Lower leg skin (tissue), 4 donors: ENCODE measurements at places on chromosomes 3 and 15. TPM values are rescaled to one million over a fixed set of nuclear protein-coding genes. Genes with fewer than 3 reads are reported as not detected.

- no peak for DNase-seq
Measured at GRCh38 chr3:57354768-57355167, 62.3 kb upstream of the ASB14 start.

GRCh38 chr3:149417174-149417573 lies 39.7 kb upstream of the TM4SF1 start:
- DNase-seq, result no peak

GRCh38 chr3:80087767-80088166 lies 320.0 kb upstream of the ROBO1 start:
- DNase-seq, result no peak

- no peak for DNase-seq
Measured at GRCh38 chr3:37455181-37455580, 280.8 kb upstream of the LRRFIP2 start.

DNA sequence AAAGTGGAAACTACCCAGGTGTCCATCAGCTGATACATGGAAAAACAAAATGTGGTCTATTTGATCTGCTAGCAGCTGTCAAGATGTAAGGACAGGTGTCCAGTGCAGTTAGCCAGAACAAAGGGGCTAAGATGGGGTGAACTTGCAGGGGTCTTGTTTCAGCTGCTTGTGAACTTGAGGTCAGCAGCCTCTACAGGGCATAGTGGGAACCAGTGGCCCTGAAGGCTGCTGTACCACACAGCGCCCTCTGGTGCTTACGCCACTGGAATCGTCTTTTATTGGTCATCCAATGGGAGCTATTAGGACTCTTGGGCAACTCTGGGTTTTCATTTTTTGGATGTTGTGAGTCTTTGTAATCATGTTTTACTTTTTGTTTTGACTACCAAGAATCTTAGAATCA lies 62.2 kb upstream of the CTSH start:
- DNase-seq, result peak; percentile 55

GRCh38 chr15:72827226-72827625 lies 43.7 kb upstream of the ADPGK start:
- DNase-seq, result peak; percentile 8

GRCh38 chr15:25846377-25846776 lies 16.8 kb downstream of the ATP10A start:
- no peak for DNase-seq

- no peak for DNase-seq
Measured at GRCh38 chr3:191296041-191296541, 33.1 kb upstream of the CCDC50 start.

DNA sequence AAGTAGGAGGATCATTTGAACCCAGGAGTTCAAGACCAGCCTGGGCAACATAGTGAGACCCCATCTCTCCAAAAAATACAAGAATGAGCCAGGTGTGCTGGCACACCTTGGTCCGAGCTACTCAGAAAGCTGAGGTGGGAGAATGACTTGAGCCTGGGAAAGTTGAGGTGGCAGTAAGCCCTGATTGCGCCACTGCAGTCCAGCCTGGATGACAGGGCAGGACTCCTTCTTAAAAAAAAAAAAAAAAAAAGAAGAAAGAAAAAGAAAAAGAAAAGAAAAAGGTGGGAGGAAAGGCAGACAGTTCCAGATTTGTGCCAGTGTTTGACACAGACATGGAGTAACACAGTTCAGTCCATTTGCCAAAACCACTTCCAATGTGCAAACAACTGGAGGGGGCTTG lies 75.7 kb downstream of the ATP10A start:
- no peak for DNase-seq

- DNase-seq, result no peak
Measured at GRCh38 chr3:183513046-183513706, 42.3 kb downstream of the KLHL6 start.

DNA sequence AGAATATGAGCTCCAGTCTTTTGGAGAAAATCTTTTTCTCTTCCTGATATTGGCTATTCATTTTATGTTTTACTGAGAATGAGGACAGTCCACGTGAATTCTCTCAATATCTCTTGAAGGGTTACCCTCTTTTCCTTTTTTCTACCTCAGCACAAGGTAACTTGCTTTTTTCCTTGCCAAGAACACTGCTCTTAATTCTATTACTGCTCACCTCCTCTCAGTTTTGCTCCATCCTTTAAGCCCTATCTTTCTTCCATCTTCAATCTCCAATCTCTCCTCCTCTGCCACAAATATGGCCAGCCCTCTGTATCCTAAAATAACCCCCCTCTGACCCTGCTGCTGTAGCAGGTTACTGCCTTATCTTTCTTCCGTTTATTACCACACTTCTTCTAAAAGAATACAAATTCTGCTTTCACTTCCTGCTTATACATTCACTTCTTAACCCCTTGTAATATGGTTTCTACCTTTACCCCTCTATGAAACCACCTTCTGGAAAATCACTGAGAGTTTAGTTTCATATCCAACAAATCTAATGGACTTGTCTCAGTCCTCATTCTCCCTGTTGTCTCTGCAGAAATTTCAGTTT lies 89.0 kb downstream of the NFKBIZ start:
- no peak for DNase-seq

DNA sequence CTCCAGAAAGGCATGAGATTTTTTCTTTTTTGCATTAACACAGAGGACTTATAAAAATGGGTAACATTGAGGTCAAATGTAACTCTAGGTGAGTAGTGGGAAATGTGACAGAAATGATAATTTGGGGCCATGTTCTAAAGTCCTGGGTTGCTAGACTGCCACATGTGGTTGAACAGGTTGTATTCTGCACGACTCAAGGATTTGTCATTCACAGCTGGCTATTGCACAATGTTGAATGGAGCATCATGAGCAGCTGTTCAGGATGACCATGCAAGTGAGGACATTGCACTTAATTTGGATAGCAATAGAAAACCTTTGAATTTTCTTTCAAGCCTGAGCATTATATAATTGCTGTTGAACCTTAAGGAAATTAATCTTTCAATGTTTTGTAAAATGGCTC lies 396.6 kb downstream of the NAALADL2 start:
- no peak for DNase-seq

- DNase-seq, result no peak
Measured at GRCh38 chr3:184081116-184081830, 15.6 kb upstream of the HTR3E start.

DNA sequence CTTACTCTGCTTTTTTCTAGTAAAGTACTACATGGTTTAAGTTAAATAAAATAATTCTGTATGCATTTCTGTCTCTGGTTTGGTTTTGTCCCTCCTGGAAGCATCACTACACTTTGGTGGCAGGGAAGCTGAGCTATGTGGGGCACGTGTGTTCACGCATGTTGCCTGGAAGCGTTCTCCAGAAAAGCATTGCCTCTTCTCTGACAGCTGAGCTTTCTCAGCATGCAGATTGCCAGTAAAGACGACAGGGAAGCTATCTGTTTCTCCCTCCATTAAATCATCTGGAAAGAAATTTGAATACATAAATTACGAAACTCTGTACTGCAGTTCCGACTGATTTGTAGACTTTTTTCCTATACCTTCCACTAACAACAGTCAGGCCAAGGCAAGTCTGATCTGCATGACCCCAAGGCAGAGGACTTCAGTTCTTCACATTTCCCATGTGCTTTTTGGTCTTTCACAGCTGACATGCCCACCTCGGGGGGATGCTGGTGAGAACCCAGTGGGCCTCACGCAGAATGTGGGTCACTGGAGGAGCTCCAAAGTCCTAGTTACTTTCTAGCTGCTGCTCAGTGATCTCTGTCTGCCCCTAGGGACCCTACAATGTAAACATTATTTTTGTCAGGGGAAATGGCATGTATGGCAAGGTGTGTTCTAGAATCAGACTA lies 43.0 kb downstream of the PGPEP1L start:
- DNase-seq, result no peak

DNA sequence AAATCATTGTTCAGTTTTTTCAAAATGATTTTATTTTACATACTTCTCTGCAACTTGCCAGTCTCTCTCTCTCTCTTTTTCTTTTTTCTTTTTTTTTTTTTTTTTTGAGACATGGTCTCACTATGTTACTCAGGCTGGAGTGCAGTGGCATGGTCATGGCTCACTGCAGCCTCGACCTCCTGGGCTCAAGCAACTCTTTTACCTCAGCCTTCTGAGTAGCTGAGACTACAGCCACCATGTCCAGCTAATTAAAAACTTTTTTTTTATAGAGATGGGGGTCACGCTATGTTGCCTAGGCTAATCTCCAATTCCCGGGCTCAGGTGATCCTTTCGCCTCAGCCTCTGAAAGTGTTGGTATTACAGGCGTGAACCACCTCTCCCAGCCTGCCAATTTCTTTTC lies 12.1 kb upstream of the ARID3B start:
- no peak for DNase-seq

- DNase-seq, result no peak
Measured at GRCh38 chr15:34483644-34484043, 46.0 kb upstream of the GOLGA8A start.

DNA sequence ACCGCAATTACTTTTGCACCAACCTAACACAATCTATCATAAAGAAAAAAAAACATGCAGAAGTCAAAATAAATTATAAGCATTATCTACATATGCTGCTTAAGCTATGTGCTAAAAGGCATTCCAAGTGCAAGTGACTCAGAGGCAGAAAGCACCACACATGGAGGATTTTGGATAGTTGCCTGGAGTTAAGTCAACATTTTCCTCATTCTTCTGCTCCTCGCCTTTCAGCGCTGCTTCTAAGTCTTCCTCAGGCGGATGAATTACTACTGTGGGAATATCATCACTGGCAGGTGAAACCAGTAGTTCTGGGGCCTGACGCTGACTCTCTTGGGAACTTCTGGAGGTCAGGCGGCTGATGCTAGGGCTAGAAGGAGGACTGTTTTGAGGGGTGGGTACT lies 53.1 kb downstream of the SLC4A7 start:
- no peak for DNase-seq

GRCh38 chr3:47012342-47013230 lies 33.1 kb downstream of the NBEAL2 start:
- DNase-seq, result no peak

GRCh38 chr15:49265911-49266310 lies 95.9 kb downstream of the GALK2 start:
- no peak for DNase-seq

DNA sequence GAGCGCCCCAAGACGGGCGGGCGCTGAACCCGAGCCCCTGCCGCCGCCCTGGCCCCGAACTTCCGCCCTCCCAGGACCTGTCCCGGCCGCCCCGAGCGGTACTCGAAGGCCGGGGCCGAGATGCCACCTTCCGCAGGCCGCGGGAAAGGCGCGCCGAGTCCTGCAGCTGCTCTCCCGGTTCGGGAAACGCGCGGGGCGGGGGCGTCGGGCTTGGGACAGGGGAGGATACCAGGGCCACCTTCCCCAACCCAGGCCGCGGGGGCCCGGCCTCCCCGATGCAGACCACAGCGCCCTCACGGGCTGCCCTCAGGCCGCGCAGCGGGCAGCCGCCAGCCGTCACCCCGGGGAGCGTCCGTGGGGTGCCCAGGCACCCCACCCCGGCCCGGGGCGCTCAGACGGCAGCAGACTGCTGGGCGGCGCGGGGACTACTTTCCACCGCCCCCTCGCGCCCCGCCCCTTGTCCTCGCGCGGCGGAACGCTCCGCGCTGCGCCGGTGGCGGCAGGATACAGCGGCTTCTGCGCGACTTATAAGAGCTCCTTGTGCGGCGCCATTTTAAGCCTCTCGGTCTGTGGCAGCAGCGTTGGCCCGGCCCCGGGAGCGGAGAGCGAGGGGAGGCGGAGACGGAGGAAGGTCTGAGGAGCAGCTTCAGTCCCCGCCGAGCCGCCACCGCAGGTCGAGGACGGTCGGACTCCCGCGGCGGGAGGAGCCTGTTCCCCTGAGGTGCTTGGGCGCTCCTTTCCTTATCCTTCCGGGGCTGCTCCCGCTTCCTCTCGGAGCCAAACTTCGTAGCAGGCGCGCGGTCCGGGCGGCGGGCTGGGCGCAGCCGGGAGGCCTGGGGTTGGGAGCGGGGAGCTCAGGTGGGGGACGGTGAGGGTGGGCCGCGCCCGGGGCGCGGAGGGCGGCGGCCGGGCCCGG lies at the start of gene CTNNB1:
CTNNB1 (plus strand) TSS at position 556 of the 916 bp plus-strand sequence. CDS start 24,564 bp downstream, outside the sequence.
- DNase-seq, result peak; percentile 92

GRCh38 chr3:105933871-105934270 lies 65.1 kb upstream of the CBLB start:
- DNase-seq, result no peak

DNA sequence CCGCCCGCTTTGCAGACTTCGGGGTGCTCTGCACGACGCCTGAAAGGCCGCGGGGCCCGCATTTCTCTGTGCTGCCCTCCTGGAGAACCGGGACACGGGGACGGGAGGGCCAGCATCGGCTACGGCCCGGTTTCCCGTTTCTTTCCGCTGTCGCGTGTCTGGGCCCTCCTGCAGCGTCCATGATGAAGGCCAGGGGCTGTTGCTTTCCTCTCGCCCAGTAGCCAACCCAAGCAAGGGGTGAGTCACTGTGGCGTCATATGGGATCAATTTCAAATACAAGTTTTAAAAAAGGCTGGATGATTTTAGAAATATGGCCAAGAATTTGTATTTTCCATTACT lies 435 bp downstream of the SLC35G2 start:
- peak; percentile 17 for DNase-seq

DNA sequence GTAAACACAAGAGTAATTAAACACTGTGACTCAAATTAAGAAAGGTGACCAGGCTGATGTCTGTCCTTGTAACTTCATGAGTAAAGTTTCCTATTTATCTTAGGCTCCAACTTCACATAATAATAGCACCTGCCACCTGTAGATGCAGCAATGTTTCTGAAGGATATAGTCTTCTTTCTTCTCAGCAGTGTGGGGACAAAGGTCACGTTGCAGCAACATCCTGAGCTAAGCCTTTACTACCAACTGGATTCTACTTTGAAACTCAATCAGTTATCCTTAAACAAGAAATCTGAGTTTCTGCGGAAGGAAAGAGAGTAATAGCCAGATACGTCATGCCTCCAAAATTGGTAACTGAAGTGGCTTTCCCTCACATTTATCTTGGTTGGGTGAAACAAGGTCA lies 253.1 kb downstream of the RBMS3 start:
- DNase-seq, result no peak

- no peak for DNase-seq
Measured at GRCh38 chr15:71538181-71538580, 272.2 kb upstream of the NR2E3 start.

- no peak for DNase-seq
Measured at GRCh38 chr3:30467596-30468238, 138.7 kb upstream of the TGFBR2 start.

- DNase-seq, result no peak
Measured at GRCh38 chr3:4734454-4734853, 241.3 kb downstream of the ITPR1 start.

- no peak for DNase-seq
Measured at GRCh38 chr3:157248590-157249422, 88.9 kb upstream of the CCNL1 start.

Gene GTF2A2
- total RNA-seq, result 18.8 TPM

Gene SLC22A13
- total RNA-seq, result 0.17 TPM

Gene HCLS1
- 8.8 TPM for total RNA-seq

Gene RBP2
- total RNA-seq, result not detected

Gene NME9
- not detected for total RNA-seq

Gene FGF7
- total RNA-seq, result 35.6 TPM

Gene RASL12
- total RNA-seq, result 1.7 TPM

Gene RSRC1
- total RNA-seq, result 31.8 TPM

Gene ESYT3
- total RNA-seq, result 59.5 TPM

Gene ABI3BP
- 13.4 TPM for total RNA-seq

Gene LMCD1
- total RNA-seq, result 63.7 TPM

Gene SMCO1
- total RNA-seq, result 0.25 TPM

Gene PTH1R
- 1.8 TPM for total RNA-seq

Gene INAFM2
- total RNA-seq, result 13.8 TPM

Gene NR2E3
- not detected for total RNA-seq

Gene CYP11A1
- total RNA-seq, result not detected

Gene DCLK3
- 0.16 TPM for total RNA-seq

Gene PXK
- total RNA-seq, result 27.7 TPM

Gene CPNE4
- 0.25 TPM for total RNA-seq

Gene P2RY1
- total RNA-seq, result 11.6 TPM
